ENCODE measurements at places on chromosomes 7 and 10.

- peak; percentile 51 for DNase-seq
Observed at GRCh38 chr7:87220026-87220733, 648 bp upstream of the TMEM243 start.

DNA sequence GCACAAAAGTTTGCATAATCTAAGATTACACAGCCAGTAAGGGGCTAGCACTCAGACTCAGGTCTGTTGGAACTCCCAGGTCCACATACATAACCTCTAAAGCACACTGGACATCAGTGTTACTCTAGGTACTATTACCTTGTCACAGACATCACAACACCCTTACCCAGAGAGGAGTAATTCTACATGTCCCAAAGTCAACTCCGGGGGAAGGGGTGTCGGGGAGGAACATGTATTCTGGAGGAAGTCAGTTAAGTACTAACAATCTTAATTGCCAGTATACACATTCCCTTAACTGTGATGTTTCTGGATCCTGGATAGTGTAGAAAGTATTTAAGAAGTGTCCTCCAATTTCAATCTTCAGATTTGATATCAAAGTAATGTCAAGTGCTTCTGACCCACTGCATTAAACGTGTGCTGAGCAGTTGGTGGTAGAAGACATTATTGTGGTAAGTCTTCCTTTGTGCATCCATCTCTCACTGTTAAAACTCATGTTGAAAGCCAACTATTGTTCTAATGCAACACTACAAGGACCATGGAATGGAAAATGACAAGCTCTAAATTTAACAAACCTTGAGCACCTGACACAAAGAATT lies 155.4 kb downstream of the CRPPA start:
- DNase-seq, result no peak

- DNase-seq, result no peak
Observed at GRCh38 chr10:101643546-101643945, 51.4 kb downstream of the FBXW4 start.

GRCh38 chr7:130942211-130942964 lies 208.4 kb upstream of the KLF14 start:
- DNase-seq, result no peak

GRCh38 chr7:48337012-48337621 lies 165.9 kb downstream of the ABCA13 start:
- DNase-seq, result no peak

DNA sequence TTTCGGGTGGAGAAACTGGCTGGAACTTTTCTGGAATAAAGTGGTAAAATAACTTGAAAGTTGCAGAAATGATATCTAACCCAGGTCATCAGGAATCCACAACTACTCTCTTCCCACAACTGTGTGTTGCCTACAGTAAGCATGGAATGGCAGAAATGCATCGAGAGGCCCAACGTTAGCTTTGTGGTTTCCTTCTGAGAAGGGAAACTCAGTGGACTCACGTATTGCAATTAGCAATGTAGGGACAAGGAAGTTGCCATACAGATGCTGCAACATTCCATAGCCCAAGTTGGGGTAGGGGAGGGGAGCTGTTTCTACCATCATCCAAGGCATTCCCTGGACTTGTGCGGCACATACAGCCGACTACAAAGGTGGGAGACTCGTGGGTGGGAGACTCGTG lies 1.9 kb downstream of the PON1 start:
- DNase-seq, result no peak

DNA sequence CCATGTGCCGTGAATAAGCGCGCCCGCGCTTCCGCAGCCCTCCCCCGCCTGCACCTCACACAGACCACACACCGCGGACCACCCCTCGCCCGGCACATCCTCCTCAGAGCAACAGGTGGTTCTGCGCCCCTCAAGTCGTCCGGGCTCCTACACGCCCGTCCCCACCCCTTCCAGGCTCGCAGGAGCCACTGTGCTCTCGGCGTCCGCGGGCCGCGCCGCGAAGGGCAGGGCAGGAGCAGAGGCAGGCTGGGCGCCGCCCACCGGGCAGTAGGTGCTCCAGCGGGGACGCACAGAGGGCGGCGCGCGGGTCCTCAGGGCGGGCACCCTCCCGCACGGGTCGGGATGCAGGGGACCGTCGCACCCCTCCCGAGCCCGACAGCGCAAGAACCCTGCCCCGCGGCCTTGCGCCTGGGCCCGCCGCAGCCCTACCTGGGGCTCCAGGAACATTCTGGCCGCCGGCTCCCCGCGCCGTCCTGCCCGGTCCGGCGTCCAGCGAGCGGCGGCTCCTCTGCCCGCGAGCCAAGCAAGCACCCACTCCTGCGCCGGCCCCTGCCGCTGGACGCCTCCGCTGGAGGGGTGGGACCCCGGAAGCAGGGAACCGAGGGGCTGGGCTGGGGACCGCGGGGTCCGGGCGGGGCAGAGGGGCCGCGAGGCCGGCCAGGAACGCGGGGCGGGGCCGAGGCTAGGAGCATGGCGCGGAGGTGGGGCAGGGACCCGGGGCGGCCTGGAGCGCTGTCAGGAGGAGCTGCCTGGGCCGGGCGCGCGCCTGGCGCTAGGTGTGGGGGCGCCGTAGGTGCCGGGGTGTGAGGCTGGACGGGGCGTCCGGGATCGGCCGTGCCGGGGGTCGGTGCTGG lies 37.4 kb downstream of the RASGEF1A start:
- DNase-seq, result no peak

GRCh38 chr10:83538047-83538446 lies 601.3 kb upstream of the GHITM start:
- DNase-seq, result no peak

DNA sequence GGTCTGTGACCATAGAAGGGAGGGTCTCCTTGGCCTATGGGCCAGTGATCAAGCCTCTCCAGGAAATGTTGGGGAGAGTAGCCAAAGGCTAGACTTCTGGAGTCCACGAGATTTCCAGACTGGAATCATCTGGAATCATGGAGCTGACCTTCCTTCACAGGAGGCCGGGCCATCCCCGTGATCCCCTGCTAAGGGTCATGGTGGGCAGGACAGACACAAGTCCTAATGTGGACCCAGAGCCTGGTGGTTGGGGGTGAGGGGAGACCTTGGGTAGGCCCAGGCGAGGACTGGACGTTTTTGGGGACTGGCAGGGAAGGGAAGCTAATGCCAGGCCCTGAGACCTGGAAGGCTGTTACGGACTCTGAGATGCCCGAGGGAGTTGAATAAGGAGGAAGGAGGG lies 9.8 kb upstream of the GRID1 start:
- DNase-seq, result no peak

DNA sequence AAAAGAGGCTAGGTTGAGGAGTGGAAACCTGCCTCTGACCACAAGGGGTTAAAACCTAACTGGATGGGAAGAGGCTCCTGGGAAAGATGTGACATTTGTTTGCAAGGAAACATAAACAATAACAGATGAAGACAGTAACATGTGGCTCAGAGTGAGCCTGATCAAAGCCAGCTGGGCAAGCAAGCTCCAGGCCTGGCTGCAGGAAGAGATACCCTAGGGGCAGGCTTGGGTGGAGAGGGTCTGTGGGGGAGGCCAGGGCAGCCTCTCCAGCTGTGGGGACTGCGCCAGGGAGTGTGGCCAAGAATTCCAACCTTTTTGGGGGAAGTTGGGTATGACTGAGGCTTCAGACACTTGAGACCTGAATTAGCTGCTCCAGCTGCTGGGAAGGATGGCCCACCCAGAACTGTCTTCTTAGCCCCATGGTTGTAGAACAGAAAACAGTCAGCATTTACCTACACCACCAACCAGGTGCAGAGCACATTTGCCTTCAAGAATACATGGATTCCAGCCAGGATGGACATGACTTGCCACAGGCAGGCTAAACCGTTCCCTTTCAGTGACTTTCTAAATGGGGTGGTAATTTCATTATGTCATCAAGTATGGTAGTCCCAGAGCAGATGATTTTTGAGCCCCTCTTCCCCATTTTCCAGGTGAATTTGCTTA lies 10.4 kb upstream of the FAM170B start:
- no peak for DNase-seq

DNA sequence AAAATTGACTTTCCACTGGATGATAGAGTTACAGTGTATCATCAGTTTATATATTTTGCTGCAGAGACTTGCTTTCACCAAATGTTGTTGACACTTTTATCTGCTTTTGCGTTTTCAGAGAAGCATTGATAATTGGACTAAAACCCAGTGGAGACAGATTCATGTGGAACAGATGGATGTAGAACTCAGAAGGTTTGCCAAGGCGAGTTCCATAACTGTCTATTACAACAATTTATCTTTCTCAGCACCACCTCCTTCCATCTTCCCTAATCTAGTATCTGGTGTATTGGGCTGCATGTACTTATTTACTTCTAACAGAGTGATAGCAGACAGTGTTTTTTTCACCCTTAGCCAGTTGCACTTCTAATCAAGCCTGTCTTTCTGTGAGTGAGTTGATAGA lies 73.3 kb downstream of the DNAH11 start:
- no peak for DNase-seq

DNA sequence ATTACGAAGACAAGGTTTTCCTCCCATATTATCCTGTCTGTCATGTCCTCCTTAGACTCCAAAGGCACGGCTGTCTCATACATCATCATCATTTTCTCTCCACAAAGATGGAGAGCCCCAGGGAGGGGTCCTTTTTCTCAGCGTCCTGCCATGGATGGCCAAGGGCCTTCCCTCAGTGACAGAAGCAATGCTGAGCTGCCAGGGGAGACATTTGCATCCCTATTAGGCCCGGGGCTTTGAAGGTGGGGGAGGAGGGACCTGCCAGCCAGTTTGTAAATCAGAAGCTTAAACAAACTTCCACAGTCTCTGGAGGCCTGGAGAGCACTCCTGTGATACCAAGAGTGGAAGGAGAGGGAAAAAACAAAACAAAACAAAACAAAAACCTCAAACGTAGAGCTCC lies 112.4 kb upstream of the ADO start:
- no peak for DNase-seq

DNA sequence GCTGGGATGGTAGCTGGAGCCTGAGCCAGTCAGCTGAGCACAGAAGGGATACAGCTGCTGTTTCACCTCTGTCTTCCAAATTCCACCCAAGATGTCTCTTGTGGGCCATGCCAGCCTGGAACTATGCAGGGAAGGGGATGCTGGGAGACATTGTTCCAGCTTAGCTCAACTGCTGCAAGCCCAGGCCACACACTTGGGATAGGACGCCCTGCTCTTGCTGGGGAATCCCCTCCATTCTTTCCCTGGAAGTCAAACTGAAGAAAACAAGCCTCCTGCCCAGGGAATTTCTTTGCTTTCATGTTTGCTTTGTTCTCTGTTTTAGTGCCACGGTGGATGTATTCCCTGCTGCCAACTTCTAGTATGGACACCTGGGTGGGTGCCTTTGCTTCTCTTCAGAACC lies 55.2 kb upstream of the CDK13 start:
- no peak for DNase-seq

DNA sequence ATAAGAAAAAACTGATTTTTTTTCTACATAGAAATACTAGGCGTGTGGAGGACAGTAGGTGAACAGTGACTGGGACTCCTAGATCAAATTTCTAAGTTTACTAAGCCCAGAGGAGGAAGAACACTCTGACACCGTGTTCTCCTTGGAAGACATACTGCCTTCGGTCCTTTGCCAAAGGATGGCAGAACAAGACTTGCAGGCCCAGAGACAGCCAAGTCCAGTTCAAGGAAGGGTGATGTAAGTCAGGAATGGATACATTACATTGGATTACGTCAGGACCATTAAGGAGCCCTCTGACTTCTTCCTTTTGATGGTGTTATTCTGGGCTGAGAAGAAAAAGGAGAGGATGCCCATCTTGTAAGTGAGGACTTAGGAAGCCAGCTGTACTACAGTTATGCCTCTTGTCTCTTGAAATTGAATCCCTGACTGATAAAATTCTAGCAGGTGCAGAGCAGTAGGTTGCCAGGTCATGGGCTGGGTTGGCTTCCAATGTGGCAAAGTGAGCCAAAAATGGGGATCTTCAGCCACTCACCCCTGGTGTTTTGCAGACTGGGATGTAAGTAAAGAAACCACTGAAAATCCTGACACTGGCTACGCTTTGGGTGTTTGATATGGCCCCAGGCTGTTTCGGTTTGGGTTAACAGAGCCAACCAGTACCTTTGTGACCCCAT lies 45.1 kb downstream of the RELN start:
- no peak for DNase-seq

DNA sequence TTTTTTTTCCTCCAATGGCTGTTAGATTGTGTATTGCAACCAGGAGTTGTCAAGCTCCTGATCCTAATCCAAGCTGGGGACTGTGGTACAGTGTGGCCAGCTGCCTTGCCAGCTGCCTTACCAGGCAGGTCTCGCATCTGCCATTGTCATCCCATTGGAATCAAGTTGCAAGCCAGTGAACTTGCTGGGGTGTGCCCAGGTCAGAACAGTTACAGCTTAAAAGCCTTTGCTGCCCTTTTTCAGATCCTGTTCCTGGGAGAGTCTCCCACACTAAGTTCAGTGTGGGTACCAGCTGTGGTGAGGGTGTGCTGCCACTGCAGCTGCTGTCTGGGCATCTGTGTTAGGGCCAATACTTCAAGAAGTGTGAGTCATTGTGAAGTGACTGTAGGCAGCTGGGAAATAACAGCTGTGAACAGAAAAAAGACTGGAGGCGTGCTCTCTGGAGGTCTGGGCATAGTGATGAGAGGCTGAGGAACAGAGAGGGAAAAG lies 72.8 kb downstream of the CCNY start:
- no peak for DNase-seq

DNA sequence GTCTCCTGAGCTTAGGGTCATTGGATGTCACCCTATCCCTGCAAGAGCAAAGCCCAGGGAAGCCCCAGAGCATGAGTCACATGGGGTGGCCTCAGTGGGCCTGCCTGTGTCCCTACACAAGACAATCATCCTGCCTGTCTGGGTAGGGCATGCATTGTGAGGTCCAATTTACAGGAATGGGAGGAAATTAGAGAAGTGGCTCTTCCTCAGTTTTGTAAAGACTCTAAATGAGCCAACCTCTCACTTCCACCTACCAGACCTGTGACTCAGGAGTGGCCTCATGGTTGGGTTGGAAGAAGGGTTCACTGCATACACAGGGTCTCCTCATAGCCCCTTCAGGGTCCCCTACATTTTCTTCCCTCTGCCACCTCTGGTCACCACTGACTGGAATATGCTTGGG lies 43.6 kb upstream of the SMNDC1 start:
- DNase-seq, result no peak

GRCh38 chr10:119159332-119159731 lies 6.2 kb downstream of the SFXN4 start:
- DNase-seq, result no peak

DNA sequence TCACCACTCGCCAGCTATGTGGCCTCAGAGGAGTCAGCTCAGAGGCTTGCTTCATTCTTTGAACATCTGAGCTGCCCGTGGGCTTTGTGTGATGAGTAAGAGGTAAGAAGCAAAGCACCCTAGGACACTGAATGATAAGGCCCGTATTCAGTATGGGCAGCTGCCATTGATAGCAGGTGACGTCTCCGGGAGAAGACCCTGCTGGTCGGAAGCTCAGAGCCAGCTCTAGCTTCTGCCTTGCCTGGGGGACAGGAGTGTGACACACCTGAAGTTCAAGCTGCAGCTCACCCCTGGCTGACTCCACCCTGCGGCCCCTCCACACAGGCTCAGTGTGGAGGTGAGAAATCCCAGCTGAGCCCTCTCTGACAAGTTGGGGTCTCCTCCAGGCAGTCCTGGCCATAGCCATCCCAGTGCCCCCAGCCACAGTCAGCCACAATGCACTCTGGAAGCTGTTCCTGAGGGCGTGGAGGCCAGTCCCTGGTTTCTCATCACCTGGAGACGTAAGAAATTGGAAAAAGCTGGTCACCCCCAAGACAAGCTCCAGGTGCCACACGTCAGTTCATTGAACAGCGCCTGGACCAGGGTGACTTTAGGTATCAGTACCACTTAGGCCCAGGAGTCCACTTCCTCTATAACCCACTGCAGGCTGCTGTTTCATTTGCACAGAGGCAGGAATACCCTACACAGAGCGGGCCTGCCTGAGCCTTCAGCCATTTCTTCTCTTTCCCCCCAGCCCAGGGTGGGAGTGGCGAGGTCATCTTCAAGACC lies 164.9 kb upstream of the RHEB start:
- no peak for DNase-seq

- no peak for DNase-seq
Observed at GRCh38 chr10:95637911-95638310, 18.6 kb downstream of the ALDH18A1 start.

All from DMS79 (cell line).